ENCODE measurements at places on chromosomes 3 and 15.

DNA sequence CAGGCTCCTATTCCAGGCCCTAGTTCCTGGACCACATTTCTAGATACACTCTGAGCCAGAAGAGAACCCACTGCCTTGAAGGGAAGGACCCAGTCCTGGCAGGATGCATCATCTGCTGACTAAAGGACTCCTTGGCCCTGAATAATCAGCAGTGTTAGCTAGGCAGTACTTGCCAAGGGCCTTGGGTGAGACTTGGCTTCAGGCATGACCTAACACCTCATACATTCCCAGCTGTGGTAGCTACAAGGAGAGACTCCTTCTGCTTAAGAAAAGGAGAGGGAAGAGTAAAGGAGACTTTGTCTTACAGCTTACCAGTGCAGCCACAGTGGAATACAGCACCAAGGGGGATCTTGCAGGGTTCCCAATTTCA, 26.4 kb downstream of the PEAK1 start:
- DNase-seq = no peak

DNA sequence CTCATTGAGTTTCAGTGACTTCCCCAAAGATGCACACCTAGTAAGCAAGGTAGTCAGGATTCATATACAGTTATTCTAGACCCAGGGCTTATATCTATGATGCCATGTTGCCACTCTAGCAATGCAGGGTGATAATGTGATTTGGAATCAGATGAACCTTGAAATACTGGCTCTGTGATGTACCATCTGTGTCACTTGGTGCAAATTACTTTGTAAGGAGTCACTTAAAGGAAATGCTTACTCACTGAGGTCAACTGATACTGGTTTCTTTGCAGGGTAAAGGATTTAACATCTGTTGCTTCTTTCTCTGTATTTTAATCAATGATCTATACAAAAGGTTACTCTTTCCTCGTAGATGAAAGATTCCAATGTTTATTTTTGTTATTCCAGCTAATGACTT, 10.8 kb downstream of the ASB14 start:
- no peak for DNase-seq

DNA sequence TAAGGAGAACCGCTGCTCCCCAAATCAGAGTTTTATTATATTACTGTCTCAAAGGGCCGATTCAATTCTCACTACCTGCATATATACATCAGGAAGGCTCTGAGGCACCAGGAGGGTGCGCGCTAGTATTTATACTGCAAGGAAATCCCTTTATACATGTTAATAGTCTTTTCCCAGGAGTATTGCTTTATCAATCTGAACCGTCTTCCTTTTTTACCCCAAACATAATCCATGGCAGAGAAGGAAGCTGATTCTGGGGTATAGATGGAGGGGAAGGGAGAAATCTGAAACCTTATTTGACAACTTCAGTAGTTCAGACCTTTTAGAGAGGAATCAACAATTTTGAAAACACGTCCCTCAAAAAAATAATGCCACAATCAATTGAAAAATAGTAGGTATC, at the start of gene POU1F1:
Gene POU1F1 (minus strand): TSS at position 101 of the 400 bp plus-strand sequence. CDS start 122 bp downstream, outside the sequence.
- DNase-seq = no peak

GRCh38 chr15:95394186-95395067, 936.1 kb upstream of the NR2F2 start:
- no peak for DNase-seq

GRCh38 chr3:197085137-197085536, 55.5 kb upstream of the MELTF start:
- no peak for DNase-seq

DNA sequence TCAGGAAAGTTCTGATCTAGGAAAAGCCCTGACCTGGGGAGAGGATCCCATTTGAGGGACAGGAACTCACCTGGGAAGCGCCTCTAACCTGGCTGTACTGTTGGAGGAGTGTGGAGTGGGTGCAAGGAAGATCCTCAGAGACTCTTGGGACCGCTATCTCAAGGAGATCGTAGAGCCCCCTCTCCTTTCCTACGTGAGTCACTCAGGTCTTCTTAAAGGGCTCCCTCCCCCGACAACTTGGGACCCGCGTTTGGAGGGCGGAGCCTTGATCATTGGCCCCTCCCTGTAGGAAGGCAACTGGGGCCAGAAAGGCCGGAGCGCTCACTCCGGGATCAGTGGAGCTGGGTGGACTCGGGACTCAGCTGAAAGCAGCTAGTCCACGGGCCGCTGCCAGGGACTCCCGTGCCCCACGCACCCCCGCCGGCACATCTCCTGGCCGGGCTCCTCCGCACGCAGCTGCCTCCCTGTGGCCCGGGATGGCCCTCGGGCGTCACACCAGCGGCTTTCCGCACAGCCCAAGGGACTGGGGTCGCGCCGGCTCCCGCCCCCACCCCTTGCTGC, 520 bp downstream of the SLC26A6 start:
- DNase-seq = no peak

DNA sequence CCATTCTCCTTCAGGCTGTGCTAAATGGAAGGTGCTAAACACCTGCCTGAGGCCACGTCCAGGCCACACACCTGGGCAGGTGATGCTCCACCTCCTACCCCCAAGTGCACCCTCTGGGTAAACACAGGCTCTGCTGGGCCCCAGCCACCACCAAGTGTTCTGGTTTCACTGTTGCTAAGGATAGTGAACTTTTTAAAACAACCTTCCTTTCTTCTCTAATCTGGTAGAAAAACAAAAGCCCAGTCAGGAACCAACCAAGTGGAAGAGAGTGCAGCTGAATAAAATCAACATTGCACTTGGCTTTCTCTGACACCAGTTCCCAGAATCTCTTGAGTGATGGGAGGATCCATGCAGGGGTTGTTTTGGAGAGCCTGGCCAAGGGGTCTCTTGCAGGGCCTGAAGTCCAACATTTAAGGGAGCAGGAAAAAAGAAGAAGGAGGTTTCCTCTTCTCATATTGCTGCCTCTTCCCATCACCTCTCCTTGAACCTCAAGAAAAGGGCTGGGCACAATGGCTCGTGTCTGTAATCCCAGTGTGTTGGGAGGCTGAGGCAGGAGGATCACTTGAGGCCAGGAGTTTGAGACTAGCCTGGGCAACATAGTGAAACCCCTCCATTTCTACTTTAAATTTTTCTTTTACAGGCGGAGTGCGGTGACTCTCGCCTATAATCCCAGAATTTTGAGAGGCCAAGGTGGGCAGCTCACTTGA, 26.2 kb upstream of the ATP13A3 start:
- no peak for DNase-seq

GRCh38 chr15:29392358-29392757, 122.7 kb upstream of the NSMCE3 start:
- no peak for DNase-seq

- DNase-seq = no peak
These were observed 209.0 kb downstream of the MYRIP start for GRCh38 chr3:40018369-40018768.

DNA sequence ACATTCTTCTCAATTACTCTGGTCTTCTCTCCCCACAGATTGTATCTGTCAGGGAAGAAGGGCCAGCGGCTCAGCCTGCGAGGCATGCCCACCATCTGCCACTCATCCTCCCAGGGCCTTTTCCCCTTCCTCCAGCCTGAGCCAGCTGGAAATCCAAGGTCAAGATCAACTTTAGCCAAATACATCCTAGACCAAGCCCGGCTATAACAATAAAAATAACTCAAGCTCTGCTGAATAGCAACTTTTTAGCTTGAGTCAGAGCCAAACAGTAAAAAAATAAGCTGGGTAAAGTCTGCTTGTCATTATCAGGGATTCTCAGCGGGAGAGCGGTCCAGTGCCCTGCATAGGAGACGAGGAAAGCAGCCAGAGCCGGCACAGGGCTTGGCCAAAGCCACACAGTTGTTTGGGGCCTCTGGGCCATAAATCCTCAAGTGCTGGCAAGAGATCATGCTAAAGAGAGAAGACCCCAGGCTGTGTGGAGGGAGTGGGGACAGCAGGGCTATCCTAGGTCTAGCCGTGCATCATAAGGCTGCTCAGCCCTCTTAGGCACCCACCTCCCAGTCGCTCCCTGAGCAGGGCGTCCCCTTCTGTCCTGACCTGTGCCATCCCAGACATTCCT, 76.2 kb upstream of the HERC1 start:
- DNase-seq = no peak

DNA sequence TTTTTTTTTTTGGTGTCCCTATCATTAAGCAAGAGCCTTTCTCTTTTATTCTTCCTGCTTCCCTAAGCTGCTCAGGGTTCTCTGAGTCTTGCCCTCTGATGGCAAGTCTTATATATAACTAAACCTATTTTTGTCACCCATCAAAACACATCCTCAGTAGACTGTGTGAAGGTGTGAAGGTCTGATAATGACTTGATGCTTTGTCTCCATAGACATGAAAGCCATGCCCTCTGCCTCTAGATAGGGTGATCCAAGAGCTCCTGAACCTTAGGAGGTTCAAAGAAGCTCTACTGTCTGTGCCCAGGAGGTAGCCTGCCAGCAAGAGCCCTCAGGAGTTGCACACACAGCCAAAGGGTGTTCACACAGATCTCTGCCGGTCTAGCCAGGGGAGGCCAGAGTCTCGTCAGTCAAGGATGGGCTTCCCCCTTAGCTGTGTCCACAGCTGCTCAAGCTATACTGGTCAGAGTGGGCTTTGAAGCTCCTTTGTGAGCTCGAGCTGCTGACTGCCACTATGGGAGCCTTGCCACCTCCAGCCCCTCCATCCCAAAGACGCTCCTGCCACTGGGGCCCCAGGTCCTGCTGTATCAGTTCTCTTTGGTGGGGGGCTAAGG, 13.1 kb upstream of the SNX22 start:
- no peak for DNase-seq

- DNase-seq = no peak
These were observed 60.2 kb downstream of the FBLN2 start for GRCh38 chr3:13608969-13609725.

GRCh38 chr3:45453839-45454238, 65.5 kb downstream of the LARS2 start:
- no peak for DNase-seq

GRCh38 chr3:87201727-87202126, 25.4 kb upstream of the CHMP2B start:
- no peak for DNase-seq

DNA sequence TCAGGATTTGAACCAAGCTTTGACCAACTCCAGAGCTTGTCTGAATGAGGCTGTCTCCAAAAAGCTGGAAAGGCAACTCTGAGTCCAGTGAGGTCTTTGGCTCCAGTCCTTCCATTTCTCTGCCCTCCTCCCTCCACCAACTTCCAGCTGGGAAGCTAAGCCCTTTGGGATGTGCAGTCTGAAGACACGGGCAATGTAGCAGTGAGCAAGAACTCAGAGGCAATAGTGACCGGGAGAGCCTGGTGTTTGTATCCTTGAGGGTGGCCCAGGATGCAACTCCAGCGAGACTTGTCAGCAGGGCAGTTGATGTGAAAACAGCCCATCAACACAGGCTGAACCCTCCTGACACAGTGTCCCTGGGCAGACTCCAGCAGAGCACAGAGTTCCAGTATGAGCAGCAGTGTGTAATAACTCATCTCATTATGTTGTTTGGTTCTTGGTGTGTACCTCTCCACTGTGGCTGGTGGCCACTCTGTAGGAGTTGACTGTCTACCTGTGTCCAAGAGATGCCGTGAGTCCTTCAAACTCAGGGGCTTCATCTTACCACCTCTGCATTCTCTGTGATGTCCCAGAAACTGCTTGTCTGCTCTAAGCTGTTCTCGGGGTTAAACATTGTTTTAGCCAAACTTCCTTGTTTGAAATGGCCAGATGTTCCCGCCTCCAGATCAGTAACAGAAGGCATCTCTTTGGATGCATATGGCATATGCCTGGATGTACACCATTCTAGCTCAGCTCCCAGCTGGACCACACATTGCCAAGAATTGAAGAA, 6.6 kb downstream of the CDCP1 start:
- no peak for DNase-seq

DNA sequence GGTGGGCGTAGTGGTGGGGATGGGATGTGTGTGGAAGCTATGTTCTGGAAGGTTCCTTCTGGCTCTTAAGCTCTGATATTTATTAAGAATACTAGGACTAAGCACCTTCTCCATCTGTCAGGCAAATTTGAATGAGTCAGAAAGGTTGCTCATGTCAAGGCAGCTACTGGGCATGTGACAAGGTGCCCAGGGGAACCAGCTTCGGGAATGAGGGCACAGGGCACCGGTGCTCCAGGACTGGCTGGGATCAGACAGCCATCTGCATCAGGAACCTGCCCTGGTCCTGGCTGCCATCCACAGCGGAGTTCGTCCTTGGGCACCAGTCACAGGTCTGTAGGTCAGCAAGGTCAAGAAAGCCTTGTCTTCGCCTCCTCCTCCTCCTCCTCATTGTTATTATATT, 32.5 kb downstream of the CA12 start:
- DNase-seq = no peak

DNA sequence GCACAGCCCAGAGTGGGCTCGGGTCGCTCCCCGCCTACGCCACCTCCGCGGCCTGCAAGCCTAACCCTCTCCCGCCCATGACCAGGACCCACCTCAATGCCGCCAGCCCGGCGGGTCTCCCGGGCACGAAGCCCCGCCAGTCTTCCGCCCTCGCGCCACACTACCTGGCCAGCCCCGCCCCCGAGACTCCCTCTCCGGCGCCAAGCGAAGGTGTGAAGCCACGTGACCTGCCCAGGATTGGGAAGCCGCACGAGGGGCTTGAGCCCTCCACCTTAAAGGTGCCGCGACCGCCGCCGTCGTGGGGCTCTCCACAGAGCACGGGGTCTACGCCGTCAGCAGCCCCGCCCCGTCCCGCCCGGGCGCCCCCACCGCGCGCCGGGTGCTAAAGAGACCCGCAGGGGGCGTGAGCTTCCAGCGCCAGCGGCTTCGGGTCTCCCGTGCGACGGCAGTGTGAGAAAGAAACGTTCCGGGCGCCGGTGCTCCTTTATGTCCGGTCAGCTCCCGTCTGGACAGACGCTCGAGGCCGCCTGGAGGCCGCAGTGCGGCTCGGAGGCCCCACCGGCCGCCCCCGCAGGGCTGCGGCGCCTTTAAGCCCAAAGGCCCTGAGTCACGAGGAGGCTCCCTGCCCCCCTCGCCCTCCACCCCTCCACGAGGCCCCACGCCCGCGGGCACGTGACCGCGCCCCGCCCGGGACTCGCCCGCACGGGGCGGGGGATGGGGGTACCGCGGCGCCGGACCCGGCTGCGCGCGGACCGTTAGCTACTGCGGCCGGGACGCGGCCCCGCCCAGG, at the start of gene CPEB1:
Gene CPEB1 (minus strand): TSS at position 319 of the 790 bp plus-strand sequence. CDS start 18,904 bp downstream, outside the sequence.
- DNase-seq = no peak

- DNase-seq = no peak
These were observed 134.1 kb downstream of the PDZRN3 start for GRCh38 chr3:73490453-73491286.

GRCh38 chr15:76135516-76135915, 75.7 kb downstream of the TMEM266 start:
- no peak for DNase-seq

- DNase-seq = no peak
These were observed 50.5 kb downstream of the CHST2 start for GRCh38 chr3:143170074-143170473.
